CD4-positive, alpha-beta T cell treated with Interleukin-4 for 4 hours (primary cell): ENCODE measurements at places on chromosomes 7 and 10.

DNA sequence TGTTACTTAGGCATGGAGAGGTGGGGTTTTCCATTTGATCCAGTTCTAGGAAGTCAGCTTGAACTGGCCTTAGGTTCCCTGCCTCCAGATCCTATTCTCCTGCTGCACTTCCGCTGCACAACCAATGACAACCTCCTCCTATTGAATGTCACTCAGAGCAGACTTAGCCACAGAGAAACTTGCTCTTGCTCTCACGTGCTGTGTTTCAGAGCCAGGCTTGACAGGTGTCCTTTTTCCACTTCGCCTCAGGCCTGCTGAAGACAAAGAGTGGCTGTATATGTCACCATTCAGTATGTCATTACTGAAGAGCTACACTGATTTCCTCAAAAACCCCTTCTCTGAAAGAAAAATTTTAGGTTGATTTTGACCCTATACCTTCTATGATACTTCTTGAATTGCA lies 115.4 kb upstream of the ETV1 start:
- DNase-seq, result no peak

- no peak for DNase-seq
Measured at GRCh38 chr7:32559480-32559879, 64.2 kb downstream of the AVL9 start.

- DNase-seq, result no peak
Measured at GRCh38 chr10:103062854-103063590, 130.1 kb downstream of the NT5C2 start.

- peak; percentile 51 for DNase-seq
Measured at GRCh38 chr7:152313831-152314604, 121.8 kb downstream of the KMT2C start.

- DNase-seq, result no peak
Measured at GRCh38 chr10:10813656-10814055, 204.0 kb upstream of the CELF2 start.

- DNase-seq, result no peak
Measured at GRCh38 chr7:86600506-86601290, 43.0 kb upstream of the GRM3 start.

DNA sequence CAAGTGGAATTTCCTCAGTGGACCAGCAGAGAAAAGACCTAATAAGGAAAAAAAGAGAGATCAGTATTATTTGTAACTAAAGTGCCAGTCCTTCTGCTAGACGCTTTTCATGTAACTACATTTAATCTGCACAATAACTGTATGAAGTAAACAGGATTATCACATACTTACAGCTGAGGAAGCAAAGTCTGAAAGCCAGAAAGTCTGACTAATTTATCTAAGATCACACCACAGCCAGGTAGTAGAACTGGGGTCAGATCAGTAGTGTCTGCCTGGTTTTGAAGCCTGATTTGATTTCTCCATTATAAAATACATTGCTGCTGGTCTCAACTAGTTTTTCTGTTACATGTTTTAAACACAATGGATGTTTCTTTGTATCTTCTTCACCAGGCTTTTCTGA lies 69.2 kb downstream of the PODXL start:
- DNase-seq, result no peak

DNA sequence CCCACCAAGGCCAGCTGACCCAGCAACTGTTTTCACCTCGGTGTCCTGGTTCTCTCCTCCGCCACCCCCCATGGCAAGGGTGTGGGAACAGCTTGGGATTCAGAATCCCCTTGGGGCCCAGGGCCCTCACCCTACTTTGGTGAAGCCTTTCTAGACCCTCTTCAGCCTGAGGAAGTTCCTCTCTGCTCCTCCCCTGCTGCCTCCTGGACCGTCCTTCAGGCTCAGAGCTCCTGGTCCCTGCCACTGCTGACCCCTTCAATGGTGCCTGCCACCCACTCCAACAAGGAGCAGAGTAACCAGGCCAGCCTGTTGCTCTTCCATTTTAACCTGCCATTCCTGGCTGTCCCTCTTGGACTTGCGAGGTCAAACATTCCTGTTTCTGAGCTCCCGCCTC lies 72.0 kb upstream of the SMNDC1 start:
- no peak for DNase-seq

GRCh38 chr10:29608062-29608461 lies 26.7 kb downstream of the SVIL start:
- no peak for DNase-seq

GRCh38 chr7:154255324-154255723 lies 203.1 kb downstream of the DPP6 start:
- no peak for DNase-seq

DNA sequence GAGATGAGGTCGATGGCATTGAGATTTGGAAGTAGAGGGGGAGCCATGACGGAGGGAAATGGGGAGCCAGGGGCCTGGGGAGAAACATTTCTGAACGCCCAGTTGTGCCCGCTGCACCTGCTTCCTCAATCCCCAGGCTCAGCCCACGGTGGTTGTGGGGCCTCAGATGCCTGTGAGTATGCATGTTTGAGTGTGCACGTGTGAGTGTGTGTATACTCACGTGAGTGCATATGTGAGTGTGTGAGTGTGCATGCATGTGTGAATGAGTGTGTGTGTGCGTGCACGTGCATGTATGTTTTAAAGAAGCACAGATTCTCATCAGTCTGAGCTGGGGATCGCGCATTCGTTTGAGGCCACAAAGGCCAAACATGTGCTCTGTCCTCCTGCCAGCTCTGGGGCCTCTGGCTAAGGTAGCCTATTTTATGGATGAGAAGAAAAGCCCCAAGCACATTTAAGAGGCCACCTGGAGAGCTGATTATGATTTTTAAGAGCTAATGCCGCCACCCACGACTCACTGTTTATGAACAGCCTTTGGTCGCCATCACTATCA lies 154.8 kb downstream of the ARHGAP12 start:
- DNase-seq, result no peak

DNA sequence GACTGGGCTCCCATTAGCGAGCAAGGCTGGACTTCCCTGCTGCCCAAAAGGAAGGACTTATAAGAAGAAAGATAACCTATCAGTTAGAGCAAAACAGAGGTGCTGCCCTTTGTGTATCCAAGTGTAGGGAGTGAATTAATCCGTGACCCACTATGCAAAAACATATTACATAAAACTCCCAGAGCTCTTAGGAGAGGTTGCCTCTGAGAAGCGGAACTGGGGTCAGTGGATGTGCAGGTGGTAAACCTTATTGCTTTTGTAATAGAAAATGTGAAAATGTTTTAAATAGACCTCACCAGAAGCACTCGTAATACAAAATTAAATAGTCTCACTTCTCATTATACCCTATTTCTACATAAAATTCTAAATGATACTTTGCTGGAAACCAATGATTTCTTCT lies 17.1 kb upstream of the IL6 start:
- DNase-seq, result no peak

- DNase-seq, result no peak
Measured at GRCh38 chr7:13827716-13828115, 161.8 kb downstream of the ETV1 start.

- no peak for DNase-seq
Measured at GRCh38 chr7:37061849-37062559, 337.7 kb upstream of the AOAH start.

DNA sequence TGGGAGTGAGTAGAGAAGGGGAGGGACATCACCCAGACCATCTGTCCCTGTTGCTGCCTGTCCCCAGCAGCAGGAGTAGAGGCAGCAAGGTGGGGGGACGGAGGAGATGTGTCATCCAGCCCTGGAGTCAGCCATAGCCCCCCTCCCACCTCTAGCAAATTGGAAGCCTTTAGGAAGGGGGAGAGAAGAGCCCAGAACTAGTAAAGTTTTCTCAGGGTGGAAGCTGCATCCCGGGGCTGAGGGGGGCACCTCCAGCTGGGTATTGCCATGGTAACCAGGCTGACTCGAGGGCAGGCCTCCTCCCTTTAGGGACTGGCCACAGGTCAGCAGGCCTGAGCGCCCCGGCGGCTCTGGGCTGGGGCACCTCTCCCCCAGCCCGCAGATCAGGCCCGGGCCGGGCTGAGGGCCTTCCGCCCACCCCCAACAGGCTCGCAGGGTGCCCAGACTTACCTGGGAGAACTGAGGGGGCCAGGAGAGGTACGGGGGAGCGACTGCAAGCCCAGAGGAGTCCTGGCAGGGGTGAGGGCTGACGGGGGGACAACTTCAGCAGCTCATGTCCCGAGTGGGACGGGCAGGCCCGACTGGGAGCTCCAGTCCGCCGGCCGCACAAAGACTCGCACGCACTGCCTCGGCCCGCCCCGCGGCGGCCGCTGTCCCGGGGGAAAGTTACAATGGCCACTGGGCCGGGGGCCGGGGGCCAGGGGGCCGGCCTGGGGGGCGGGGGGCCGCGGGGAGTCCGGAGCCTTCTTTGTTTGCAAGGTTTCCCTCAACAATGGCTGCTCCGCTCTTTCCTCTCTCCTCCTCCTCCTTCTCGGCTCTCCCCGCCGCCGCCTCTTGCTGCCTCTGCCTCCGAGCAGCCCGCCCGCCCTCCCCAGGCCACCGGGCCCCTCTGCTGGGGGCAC lies 6.0 kb downstream of the LDB1 start:
- DNase-seq, result no peak

GRCh38 chr7:18566829-18567228 lies 71.3 kb downstream of the HDAC9 start:
- DNase-seq, result no peak

DNA sequence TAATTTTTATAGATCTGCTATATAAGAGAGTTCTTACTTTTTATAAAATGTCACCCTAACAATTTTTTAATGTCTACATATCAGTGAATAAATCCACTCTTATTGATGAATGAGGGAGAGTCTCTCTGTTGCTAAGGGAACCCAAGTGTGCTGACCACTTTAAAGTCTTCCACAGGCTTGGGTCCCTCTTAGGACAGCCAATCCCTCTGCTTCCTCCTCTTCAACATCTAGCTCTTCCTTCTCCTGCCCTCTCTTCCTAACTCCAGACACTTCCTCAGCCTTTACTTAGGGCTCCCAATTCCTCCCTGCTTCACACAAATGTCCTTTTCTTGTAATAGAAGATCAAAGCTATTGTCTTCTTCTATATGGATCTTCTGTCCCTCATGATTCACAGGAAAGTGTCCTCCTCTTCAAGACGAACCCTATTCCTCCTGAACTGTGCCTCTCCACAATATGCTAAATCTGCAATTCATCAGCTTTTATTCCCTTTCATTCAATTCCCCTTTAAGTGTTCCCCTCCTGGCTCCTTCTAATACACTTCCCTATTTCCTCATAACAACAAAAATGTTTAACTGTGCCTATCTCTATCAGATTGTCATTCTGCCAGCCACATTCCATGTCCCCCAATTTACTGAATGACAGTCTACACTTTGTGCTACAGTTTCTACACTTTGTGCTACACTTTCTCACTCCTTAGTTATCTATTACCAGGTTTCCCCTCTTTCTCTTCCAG lies 37.7 kb downstream of the CDK6 start:
- DNase-seq, result no peak

- no peak for DNase-seq
Measured at GRCh38 chr7:46028246-46028645, 107.2 kb upstream of the IGFBP3 start.

- DNase-seq, result no peak
Measured at GRCh38 chr10:130968511-130968910, 343.0 kb downstream of the TCERG1L start.

DNA sequence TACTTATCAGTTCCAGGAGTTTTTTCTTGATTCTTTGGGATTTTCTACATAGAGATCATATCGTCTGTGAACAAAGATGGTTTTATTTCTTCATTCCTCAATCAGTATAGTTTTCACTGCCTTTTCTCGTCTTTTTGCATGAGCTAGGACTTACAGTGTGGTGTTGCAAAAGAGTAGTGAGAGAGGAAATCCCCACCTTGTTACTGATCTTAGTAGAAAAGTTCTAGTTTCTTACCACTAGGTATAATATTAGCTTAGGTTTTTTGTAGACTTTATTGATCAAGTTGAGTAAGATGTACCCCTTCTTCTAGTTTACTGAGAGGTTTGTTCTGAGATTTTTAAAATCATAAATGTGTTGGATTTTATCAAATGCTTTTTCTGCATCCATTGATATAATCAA lies 123.3 kb downstream of the TMEM26 start:
- DNase-seq, result no peak

- DNase-seq, result no peak
Measured at GRCh38 chr10:9900751-9901150, 1116.9 kb upstream of the CELF2 start.

DNA sequence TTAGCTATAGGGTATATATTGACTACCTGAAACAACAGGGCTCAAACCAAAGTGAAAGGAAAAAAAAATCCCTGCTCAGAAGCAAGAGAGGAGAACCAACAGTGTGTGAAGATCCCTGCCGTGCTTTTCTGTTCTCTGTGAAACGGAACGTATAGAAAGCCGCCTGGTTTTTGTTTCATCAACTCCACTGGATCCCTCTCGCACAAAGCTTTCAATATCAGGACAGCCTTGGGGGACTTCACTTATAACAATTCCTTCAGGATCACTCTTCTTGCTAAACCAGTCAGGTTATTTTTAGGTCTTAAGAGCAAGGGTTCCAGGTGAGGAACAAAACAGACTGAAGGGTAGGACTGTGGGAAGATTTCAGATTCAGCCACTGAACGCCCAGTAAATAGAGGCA lies 151.1 kb upstream of the CACNA2D1 start:
- DNase-seq, result no peak

GRCh38 chr10:119893074-119893473 lies 544 bp downstream of the SEC23IP start:
- DNase-seq, result no peak

- peak; percentile 7 for DNase-seq
Measured at GRCh38 chr10:19819419-19820033, 3.3 kb downstream of the PLXDC2 start.

- no peak for DNase-seq
Measured at GRCh38 chr10:62778125-62778524, 26.4 kb upstream of the ADO start.

- peak; percentile 8 for DNase-seq
Measured at GRCh38 chr7:74272305-74273038, 16.7 kb upstream of the CLIP2 start.

GRCh38 chr7:101803203-101804087 lies 14.0 kb upstream of the CUX1 start:
- DNase-seq, result no peak

DNA sequence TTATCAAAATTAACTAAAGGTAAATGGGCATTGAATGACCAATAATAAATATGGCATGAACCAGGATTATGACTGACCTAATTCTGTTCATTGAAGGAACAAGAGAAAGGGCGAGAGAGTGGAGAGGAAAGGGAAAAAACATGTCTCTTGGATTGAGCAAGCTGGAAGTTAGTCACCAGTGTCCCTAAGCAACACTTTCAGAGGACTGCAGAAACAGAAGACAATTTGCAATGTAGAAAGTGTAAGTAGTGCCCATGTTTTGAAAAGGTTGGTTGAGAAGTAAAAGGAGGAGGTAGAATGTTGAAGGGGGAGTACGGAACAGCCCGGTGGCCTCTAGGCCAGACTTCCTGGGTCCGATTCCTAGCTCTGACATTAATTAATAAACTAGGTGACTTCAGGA lies 94.6 kb downstream of the FAS start:
- DNase-seq, result no peak

- no peak for DNase-seq
Measured at GRCh38 chr7:68720697-68721096, 877.6 kb upstream of the AUTS2 start.

GRCh38 chr10:35326466-35327235 lies 9.7 kb upstream of the CCNY start:
- DNase-seq, result no peak

DNA sequence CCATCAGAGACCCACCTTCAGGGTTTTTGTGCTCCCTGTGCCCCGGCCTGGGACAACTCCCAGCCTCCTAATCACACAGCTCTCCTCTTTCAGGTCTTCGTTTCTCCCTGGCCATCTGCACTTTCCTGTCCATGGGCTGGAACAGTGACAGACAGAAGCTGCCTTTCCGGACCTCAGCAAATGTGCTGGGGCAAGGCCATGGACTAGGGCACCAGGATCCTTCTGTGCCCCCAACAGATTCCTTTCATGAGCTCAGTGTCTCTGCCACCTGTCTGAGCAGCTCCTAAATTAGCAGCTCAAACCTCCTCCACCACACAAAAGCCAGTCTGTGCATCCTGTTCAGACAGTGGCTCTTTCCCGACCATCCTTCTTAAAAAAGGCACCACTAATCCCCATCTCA lies 41.9 kb upstream of the FRMD4A start:
- DNase-seq, result no peak
